Stimulated activated CD4-positive, alpha-beta T cell treated with anti-CD3 and anti-CD28 coated beads, Interleukin-4, amount 100 ng/mL, for 1 hour (primary cell): ENCODE measurements at places on chromosomes 3 and 15.

DNA sequence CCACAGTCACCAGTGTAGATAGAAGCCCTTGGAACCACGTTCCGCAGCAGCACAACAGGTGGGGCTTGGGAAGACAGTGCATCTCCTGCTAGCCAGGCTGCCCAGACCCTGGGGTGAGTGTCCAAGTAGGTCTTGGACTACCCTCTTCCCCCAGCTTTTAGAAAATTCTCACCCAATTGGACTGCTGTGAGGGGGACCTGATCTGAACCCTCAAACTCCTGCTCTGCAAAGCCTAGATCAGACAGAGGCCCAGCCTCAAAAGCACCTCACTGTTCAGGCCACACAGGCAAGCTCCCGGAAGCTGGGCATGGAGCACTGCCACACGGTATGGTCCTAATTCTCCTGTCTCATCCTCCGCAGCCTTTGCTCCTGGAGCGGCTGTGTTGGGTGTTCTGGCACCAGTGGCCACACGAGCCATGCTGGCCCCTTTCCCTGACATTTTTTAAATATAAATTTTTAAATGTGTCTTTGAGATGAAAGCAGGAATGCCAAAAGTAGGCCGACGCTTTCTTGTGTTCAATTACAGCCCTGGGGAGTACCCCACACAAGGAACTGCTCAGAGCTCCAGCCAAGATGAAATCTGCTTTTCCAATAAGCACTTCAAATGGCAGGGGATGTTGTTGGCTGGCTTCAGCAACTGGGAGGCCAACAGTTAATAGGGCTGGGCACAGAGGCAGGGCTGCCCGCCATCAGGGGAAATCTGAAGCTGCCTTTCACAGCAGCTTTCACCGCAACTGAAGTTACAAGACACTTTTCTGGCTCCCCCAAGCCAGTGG is 40.9 kb downstream of the CPN2 start:
- DNase-seq = no peak

- no peak for DNase-seq
Observed at GRCh38 chr15:68885070-68885469, 45.3 kb upstream of the SPESP1 start.

- DNase-seq = no peak
Observed at GRCh38 chr15:93179072-93179471, 90.1 kb upstream of the RGMA start.

DNA sequence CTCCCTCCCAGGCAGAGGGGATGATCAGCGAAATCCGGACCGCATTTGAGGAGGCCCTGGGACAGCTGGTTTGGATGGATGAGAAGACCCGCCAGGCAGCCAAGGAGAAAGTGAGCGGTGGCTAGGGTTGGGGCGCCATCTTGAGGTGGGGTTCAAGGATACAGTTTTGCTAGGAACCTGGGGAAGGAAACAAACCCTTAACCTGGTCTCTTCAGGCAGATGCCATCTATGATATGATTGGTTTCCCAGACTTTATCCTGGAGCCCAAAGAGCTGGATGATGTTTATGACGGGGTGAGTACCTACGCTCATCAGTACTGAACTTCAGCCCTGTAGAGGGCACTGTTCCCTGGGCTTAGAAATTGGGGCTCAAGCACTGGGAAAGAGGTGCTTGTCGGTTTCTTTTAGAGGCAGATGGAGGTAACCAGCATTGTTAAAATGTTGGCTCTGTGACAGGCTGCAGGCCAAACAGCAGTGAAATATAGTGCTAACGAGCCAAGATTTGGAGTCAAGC is 9.6 kb upstream of the PSMD2 start:
- peak; percentile 69 for DNase-seq

DNA sequence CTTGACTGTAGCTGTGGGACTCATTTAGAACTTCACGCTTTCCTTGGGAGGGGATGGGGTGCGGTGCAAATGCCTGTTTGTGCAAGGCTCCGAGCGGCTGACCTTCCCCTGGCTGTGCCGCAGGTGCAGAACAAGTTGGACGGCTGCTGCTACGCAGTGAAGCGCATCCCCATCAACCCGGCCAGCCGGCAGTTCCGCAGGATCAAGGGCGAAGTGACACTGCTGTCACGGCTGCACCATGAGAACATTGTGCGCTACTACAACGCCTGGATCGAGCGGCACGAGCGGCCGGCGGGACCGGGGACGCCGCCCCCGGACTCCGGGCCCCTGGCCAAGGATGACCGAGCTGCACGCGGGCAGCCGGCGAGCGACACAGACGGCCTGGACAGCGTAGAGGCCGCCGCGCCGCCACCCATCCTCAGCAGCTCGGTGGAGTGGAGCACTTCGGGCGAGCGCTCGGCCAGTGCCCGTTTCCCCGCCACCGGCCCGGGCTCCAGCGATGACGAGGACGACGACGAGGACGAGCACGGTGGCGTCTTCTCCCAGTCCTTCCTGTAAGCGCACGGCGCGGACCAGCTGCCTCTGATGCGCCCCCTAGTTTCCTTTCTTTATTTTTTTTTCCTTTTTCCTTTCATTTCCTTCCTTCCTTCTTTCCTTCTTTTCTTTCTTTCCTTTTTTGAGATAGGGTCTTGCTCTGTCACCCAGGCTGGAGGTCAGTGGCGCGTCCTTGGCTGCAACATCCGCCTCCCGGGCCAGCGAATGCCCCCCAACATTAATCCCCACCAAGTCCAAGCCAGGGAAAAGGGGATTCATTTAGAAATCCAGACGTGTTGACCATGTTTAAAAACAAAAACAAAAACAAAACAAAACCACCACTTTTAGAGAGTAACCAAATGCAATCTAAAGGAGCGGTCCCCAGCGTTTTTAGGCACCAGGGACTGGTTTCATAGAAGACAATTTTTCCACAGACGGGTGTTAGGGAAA is 42.7 kb downstream of the EIF2AK4 start:
- DNase-seq = no peak

GRCh38 chr15:101368086-101368780 is 73.2 kb upstream of the SNRPA1 start:
- no peak for DNase-seq

DNA sequence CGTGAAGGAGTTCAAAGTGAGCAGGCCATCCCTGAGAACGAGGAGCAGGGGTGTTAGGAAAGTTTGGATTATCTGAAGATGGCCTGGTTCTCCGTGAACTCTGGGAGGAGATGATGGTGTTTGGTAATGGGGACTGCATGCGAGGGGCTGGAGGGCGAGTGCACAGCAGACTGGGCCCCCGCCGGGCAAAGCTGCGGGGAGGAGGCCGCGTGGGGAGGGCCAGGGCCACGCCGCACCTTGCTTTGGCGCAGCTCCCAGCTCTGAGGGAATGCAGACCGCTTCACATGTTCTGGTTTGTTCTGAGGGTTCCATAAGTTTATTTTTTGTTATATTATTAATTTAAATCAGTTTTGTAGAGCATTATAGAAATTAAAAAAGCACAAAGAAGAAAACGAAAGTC is 22.2 kb downstream of the SLC6A1 start:
- no peak for DNase-seq

GRCh38 chr3:135878501-135878900 is 87.0 kb upstream of the PPP2R3A start:
- no peak for DNase-seq

DNA sequence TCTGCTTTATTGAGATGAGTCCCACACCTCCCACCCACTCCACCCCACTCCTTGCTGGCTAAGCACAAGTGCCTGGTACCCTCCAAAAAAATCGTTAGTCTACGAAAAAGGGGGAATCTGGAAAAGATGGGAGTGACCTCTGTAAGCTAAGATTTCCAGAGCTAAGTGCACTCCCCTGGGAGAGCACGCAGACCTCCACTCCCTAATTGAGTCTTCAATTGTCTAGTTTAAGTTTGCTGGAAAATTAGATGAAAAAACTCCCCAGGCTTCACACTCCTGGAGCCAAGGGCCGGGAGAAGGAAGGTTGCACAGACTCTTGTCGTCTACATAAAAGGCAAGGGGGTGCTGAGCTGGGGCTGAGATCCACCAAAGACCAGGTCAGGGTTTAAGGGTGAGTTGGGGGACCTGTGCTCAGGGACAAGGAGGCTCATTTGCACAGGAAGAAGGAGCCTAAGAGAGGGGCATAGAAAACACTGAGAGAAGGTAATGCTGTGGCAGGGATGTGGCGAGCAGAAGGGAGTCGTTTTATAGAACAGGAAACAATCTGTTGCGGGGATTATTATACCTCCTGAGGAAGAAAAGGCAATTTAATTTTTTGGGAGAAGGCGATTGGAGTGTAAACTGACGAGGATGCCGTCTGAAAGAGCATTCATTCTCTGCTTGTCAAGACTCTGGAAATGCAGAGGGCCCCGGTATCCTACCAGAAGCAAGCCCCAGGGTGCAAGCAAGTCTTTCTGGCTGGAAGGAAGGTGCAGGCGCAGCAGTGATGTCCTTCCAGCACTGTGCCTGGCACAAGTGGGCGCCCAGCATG is 126.5 kb upstream of the DLG1 start:
- no peak for DNase-seq

DNA sequence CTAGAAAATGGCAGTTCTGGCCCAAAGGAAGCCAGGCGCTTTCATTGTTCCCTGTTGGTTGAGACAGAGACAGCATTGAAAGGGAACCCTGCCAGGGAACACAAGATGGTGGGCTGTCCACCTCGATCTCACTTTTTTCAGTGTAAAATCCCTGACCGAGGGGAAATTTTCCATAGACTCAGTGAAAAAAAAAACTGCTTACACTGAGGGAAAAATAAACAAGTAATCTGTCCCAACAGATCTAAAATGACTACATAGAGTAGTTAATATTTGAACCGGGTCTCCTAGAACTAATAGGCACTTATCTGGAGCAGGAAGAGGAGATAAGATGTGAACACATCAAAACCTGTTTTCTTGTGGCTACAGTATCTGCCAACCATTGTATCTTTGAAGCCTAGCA is 763.4 kb upstream of the GOLIM4 start:
- DNase-seq = no peak

GRCh38 chr15:85404176-85404917 is 23.9 kb downstream of the AKAP13 start:
- DNase-seq = no peak

- no peak for DNase-seq
Observed at GRCh38 chr3:184580376-184580775, 18.8 kb downstream of the EPHB3 start.

DNA sequence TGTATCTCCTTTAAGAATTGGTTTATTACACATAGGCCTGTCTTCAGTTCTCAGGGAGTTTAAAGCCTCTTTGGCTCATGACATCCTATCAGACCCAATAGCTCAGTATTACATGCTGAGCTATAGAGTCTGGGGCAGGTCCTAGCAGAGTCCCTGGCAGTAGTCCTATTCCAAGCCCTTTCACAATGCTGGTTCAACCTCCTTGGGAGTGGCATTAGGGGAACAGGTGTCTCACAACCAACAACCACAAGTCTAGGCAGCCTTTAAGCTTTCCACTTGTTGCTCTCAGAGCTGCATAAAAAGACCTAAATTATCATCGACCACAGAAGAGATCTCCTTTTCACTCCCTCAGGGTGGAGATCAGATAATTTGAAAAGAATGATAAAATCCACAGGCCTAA is 22.8 kb upstream of the C2CD4B start:
- DNase-seq = no peak

DNA sequence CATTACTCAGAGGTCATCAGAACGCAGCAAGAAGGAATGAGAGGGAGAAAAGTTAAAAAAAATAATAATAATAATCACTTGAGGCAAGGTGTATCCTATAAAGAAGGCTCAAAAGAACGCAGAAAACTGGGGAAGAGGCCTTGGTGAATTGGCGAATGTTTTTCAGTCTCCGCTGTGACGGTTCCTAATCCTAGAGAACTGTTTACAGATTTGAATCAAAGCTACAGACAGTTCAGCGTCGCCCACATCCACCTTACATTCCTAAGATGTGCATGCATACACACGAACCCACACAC is 634 bp downstream of the ZMAT3 start:
- no peak for DNase-seq

GRCh38 chr3:29486096-29486495 is 205.2 kb downstream of the RBMS3 start:
- no peak for DNase-seq

DNA sequence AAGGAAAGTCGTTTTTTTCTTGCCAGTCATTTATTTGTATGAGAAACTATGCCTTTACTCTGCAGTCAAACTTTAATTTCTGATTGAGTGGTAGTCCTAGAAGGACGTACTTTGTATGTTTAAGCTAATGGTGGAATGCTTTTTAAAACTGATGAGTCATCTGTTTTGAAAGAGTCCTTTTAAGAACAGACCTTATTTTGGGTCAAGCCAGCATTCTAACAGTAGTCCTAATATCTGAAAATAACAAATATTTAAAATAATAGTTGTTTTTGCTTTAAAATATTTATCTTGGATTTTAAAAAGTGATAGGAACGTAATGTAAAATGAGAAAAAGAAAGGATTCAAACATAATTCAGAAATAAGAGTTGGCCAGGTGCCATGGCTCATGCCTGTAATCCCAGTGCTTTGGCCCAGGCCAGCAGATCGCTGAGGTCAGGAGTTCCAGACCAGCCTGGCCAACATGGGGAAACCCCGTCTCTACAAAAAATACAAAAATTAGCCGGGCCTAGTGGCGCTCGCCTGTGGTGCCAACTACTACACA is 1.3 kb upstream of the LRRC58 start:
- no peak for DNase-seq

- no peak for DNase-seq
Observed at GRCh38 chr15:90203922-90204321, 2.8 kb downstream of the SEMA4B start.

DNA sequence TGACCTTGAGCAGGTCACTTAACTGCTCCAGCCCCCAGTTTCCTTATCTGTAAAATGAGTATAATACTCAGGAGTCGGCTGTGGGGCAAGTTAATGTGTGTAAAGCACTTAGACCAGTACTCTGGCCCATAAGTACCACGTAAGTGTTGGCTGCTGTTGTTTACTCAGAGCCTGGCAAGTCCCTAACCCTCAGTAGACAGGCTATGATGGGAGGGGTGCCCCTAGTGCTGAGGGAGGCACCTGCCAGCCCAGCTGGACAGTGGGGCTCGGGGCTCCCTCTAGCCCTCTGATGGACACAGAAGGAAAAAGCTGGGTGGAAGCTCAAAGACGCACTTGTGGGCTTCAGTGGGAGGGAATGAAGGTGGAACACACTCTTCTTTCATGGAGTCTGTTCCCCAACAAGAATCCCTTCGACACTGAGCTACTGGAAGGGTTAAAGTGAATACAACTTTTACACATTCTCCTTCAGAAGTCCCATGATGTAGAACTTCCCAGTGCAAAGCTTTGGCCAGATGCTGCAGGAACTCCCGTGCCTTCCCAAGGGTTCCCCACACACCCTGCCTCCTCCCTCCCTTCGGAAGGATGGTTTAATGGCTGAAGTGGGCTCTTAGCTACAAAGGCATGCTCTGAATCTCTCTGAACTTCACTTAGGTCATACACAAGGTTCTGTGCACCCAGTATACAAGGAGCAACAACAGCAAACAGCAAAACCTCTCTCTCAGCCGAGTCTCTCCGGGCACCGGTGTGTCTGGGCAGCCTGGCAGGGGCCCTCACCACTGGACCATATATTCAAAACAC is 25.4 kb downstream of the TMEM44 start:
- DNase-seq = no peak

GRCh38 chr3:108887777-108888176 is 65.2 kb downstream of the TRAT1 start:
- no peak for DNase-seq

DNA sequence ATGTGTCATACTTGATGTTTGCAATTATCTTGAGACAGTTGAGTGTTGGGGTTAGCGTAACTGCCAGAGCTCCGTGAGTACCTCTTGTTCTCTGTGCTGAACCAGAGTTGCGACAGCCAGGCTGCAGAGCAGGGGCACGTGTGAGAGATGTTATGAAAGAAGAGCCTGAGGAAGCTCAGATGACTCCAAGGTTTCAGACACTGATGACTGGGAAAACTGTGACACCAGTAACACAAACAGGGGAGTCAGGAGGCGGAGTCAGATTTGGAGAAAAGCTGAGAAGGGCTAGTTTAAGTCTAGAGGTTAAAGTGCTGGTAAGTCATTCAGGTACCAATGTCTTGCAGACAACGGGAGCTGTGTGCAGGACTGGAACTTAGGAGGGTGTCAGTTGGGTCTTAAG is 45.0 kb downstream of the BLM start:
- no peak for DNase-seq
